ENCODE measurements at places on chromosomes 5 and 9.
A peak's percentile ranks its signal among the peaks of the same experiment; 100 is the strongest.

- DNase-seq: peak; percentile 90
Observed at GRCh38 chr9:131661568-131662288, 78.1 kb downstream of the RAPGEF1 start.

- DNase-seq: no peak
Observed at GRCh38 chr9:17624571-17624970, 45.7 kb downstream of the SH3GL2 start.

GRCh38 chr9:116643691-116644090 lies 43.4 kb upstream of the TRIM32 start:
- no peak for DNase-seq

- DNase-seq: no peak
Observed at GRCh38 chr9:33211695-33212393, 28.1 kb upstream of the SPINK4 start.

DNA sequence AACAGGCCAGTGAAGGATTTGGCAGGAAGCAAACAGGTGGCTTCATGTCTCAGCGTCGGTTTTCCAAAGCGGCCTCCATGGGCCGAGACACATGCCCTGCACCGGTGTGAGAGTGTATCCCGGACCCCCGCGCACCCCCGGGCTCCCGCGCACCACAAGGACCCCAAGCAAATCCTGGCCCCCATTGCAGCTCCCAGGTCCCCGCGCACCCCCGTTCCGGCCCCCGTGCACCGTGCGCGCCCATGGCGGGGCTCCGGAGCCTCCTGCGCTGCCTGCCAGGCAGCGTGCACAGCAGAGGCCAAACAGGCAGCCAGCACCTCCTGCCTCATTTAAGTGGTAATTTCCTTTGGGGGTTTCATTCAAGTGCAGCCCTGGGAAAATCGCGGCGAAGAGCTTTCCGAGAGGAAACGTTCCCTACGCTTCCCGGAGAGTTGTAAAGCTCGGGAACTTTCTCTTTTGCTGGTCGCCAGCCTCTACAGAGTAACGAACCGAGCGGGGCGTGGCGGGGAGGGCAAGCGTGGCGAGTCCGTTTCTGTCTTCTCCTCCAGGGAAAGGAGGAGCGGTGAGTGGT lies 145.5 kb upstream of the SLC24A2 start:
- DNase-seq: no peak

DNA sequence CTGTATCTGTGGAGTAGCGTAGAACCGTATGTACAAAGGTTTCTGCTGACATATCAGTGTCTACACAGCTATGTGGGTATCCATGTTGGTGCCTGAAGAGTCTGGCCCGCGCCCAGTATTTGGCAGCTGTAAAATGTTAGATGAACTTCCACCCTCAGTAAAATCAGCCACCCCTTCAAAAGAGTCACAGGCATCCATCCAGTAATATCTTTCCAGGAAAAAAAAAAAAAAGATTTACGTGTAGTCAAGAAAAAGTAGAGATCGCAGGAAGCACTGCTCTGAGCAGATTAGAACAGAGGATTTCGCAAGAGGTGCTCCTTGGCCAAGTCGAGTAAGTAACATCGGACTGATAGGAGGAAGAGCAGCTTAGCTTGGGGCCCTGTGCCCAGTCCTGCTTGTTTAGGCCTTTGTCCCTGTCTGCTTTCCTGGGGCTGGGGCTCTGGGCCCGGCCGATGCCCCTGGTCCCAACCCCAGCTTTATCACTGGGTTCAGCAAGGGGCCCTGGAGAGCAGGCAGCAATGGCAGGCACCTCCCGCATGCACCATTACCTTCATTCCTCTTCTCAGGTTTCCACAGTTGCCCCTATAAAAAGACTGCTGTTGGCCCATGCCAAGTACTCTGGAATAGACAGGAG lies 21.2 kb downstream of the DAPK1 start:
- DNase-seq: no peak

- DNase-seq: no peak
Observed at GRCh38 chr5:54295651-54296276, 14.6 kb downstream of the ARL15 start.

DNA sequence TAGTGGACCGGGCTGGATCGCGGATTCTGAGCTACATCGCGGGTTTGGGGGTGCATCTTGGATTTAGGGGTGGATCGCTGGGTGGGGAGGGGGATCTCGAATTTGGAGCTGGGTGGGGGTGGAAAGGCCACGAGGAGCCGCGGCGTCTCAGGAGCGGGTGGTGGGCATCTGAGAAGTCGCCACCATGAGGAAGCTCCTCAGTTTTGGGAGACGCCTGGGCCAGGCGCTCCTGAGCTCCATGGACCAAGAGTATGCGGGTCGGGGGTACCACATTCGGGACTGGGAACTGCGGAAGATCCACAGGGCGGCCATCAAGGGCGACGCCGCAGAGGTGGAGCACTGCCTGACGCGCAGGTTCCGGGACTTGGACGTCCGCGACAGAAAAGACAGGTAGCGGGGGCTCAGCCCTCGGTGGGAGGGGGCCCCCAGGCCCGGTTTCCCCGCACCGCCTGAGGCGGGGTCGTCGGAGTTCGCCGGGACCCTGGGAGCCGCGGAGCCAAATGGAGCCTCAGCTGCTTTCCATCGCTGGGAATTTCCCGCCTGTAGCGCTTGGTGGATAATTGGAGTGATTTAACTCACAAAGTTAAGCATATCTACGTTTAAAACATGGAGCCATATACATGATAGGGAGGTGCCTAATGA lies 376 bp downstream of the ANKRD18B start:
- no peak for DNase-seq

DNA sequence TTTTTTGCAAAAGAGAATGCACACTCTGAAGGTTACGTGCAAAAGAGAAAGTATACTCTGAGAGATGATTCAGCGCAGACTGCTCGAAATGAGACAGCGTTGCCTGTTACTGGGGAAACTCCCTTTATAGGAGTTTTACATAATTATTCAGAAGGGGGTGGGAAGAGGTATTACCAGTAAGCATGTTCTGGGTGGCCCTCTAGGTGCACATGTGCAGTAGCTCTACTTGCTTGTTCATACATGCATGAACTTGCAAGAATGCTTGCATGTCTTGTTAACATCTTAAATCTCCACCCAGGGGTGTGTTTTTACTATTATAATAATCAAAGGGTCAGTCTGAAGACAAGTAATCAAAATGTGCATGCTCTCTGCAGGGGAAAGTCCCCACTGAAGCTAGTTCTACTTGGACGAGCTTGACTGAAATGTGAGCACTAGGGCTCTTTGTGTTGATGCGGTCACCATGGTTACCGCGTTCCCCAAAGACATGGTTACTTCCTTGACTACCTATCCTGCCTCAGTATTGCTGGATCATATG lies 75.5 kb downstream of the SGCD start:
- peak; percentile 78 for DNase-seq

DNA sequence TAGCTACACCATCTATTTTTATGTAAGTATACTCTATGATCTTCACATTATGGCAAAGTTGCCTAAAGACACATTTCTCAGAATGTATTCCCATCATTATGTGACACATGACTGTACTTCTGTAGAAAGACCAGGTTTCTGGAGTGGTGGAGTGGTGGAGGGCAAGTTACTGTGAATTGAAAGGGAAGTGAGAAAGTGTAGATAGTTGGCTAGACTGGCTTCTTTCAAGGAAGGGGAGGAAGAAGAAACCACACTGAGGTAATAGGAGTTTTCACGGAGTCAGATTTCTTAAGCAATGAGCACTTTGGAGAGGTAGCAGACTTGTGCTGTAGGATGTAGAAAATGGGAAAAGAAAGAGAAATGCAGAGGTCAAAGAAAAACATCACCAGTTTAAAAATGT lies 50.9 kb upstream of the EQTN start:
- no peak for DNase-seq
